ENCODE measurements at places on chromosomes 2 and 18. TPM values are rescaled to one million over a fixed set of nuclear protein-coding genes. Genes with fewer than 3 reads are reported as not detected.

SPEG gene
- total RNA-seq = 0.32 TPM

RND3 gene
- total RNA-seq = not detected

TP53I3 gene
- 2.7 TPM for total RNA-seq

TSPYL6 gene
- not detected for total RNA-seq

ABI2 gene
- total RNA-seq = 27.0 TPM

GPATCH11 gene
- 13.0 TPM for total RNA-seq

TFCP2L1 gene
- 0.02 TPM for total RNA-seq

MSTN gene
- total RNA-seq = not detected

Data from T-helper 2 cell treated with Interferon-gamma antibody and Interleukin-4, amounts not matched to agents 100 ng/mL and 5 ng/mL, for 36 hours (primary cell).